ENCODE measurements at places on chromosomes 16 and 17.

GRCh38 chr16:12390074-12390605, 413.5 kb downstream of the CPPED1 start:
- DNase-seq = no peak

GRCh38 chr17:55437159-55437605, 15.5 kb upstream of the MMD start:
- peak; percentile 24 for DNase-seq

DNA sequence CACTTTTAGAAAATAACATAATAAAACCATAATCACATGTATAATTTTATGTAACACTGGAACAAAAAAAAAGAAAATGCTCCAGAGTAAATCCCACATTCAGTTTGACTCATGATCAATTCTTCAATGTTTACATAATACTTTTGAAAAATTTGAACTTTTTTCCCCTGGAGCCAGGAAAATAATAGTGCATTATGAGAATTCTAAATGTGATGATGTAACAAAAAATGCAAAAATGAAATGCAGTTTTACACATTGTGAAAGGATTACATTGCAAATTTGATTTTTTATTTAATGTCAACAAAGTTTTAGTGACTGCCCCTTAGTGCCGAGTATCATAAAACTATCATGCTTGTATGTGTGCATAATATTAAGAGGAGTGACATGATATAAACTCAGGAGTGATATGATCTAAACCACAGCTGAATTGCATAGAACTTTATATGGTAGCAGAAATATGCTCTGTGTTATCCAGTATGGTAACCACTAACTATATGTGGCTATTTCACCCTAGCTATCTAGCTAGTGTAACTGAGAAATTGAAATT, 238.2 kb downstream of the CDH8 start:
- no peak for DNase-seq

DNA sequence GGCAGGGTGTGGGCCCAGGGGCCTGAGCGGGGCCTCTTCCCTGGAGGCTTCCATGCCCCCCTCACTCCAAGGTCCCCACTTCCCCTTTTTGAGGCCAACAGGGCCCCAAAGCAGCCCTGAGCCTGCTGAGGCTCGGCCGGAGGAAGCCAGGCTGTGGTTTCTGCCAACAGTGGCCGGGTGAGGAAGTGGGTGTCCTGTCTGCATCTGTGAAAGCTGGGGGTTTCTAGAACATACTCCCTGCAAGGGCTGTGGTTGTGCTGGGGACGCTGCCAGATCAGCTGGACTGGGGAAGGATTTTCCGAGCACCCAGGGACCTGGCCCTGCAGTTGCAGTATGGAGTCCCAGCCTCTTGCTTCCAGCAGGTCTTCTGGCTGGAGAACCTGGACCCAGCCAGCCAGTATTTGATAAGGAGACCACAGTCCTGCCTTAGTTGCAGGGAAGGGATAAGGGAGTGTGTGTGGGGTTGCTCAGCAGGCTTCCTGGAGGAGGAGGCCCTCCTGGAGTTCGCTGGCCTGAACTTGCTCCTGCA, 15.7 kb downstream of the ADCY7 start:
- no peak for DNase-seq

- DNase-seq = no peak
Observed at GRCh38 chr16:88045820-88046303, 94.6 kb downstream of the BANP start.

GRCh38 chr17:30228011-30228410, 7.5 kb downstream of the SLC6A4 start:
- DNase-seq = no peak

GRCh38 chr17:9643611-9644010, 1.7 kb upstream of the USP43 start:
- no peak for DNase-seq

- DNase-seq = no peak
Observed at GRCh38 chr16:55351936-55352335, 27.9 kb downstream of the IRX6 start.

GRCh38 chr16:85919271-85920267, 20.6 kb downstream of the IRF8 start:
- no peak for DNase-seq

DNA sequence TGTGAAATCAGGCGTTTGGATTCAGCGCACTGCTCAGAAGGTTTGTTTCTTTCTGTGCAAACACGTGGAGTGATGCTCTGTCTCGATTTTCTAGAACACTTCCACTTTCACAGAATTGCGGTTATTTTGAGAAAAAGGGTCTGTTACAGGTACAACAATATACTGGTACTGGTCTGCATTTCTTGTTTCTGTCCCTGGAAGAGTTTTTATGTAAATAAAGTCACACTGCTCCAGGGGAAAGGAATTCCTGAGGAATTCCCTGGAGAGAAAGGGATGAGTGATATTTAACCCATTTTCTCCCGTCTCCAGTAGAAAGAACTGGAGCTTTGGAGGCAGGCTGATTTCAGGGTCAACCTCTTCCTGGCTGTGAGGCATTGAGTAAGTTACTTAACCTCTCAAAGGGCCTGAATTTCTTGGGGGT, 16.2 kb upstream of the RMI2 start:
- peak; percentile 58 for DNase-seq

- DNase-seq = no peak
Observed at GRCh38 chr17:39997543-39997942, 16.9 kb downstream of the PSMD3 start.

- peak; percentile 1 for DNase-seq
Observed at GRCh38 chr17:79850571-79851460, 11.6 kb upstream of the CBX4 start.

DNA sequence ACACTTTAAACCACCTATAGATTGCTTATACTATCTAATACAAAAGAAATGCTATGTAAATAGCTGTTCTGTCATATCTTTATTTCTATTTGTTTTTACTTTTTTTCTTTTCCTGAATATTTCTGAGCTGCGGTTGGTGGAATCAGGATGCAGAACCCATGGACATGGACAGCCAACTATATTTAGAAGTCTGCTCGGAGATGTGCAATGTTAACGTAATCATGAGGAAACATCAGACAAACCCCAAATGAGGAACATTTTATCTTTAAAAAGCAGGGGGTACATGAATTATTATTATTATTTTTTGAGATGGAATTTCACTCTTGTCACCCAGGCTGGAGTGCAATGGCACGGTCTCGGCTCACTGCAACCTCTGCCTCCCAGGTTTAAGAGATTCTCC, 31.4 kb upstream of the GHDC start:
- no peak for DNase-seq

DNA sequence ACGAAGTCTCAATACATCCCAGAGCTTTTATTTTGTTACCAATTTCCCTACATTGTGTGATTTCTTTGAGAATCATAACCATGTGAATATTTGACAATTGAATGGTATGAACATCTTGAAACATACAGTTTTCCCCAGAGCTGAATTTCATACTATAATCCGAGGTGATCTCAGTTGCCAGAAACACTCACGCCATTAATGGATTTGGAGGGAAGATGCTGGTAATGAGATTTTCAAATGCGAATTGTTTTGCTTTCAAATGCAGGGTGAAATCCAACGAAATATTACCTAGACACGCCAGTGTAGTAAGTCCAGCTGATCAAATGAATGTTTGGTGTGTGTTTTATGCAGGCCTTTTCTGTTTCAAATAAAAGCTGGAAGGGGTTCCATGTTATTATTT, 277.8 kb upstream of the CDH5 start:
- no peak for DNase-seq

- no peak for DNase-seq
Observed at GRCh38 chr16:87493608-87494280, 920 bp upstream of the ZCCHC14 start.

GRCh38 chr16:77696149-77696548, 26.2 kb upstream of the NUDT7 start:
- peak; percentile 29 for DNase-seq

DNA sequence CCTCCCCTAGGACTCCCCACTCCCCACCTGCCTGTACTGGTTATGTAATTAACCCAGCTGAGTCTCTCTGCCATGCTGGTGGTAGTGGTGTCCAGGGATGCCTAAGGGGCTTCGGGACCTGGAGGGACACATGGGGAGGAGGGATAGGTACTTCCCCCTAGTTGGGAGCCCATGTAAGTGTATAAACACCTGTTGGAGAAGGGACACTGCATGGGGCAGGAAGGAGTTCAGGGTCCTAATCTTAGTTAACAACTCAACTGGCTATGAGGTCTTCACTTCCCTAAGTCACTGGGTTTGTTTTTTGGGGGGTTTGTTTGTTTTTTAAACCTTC, 1.3 kb downstream of the RASL10B start:
- DNase-seq = no peak

- no peak for DNase-seq
Observed at GRCh38 chr16:50638816-50639670, 42.1 kb downstream of the SNX20 start.

DNA sequence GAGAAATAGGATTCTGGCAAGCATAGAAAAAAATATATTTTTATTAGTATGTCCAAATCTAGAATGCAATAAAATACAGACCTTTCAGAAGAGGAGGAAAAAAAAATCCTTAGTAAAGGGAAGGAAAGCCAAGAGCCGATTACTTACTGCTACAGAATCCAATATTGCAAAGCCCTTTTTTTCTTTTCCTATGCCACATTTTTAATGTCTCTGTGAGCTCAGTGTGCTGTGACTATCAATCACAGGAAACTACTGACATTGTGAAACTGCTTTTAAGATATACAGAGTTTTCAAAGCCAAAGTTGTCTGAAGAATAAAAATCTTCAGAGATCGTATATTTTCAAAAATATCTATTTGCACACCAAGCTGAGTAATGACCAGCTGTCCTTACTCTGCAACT, 120.4 kb downstream of the CHD9NB start:
- no peak for DNase-seq

GRCh38 chr17:34639706-34640425, 60.5 kb downstream of the TMEM132E start:
- DNase-seq = no peak

- no peak for DNase-seq
Observed at GRCh38 chr16:66150698-66151482, 215.6 kb upstream of the CDH5 start.

GRCh38 chr16:55255733-55256282, 68.2 kb upstream of the IRX6 start:
- peak; percentile 42 for DNase-seq

- DNase-seq = no peak
Observed at GRCh38 chr17:47935961-47936360, 5.4 kb upstream of the PNPO start.

GRCh38 chr17:64003526-64004121, 5.5 kb downstream of the PRR29 start:
- no peak for DNase-seq
